ENCODE measurements at places on chromosomes 3 and 15.

- DNase-seq: peak; percentile 53
Observed at GRCh38 chr3:73674280-73674679, 49.5 kb upstream of the PDZRN3 start.

- DNase-seq: no peak
Observed at GRCh38 chr3:7322957-7323669, 462.2 kb downstream of the GRM7 start.

DNA sequence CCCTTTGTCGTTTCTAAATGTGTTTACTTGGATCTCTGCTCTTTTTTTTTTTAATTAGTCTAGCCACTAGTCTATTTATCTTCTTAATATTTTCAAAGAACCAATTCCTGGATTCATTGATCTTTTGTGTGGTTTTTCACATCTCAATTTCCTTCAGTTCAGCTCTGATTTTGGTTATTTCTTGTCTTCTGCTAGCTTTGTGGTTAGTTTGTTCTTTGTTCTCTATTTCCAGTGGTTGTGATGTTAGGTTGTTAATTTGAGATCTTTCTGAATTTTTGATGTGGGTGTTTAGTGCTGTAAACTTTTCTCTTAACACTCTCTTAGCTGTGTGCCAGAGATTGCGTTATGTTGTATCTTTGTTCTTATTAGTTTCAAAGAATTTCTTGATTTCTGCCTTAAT, 446.1 kb downstream of the CNTN4 start:
- DNase-seq: no peak

DNA sequence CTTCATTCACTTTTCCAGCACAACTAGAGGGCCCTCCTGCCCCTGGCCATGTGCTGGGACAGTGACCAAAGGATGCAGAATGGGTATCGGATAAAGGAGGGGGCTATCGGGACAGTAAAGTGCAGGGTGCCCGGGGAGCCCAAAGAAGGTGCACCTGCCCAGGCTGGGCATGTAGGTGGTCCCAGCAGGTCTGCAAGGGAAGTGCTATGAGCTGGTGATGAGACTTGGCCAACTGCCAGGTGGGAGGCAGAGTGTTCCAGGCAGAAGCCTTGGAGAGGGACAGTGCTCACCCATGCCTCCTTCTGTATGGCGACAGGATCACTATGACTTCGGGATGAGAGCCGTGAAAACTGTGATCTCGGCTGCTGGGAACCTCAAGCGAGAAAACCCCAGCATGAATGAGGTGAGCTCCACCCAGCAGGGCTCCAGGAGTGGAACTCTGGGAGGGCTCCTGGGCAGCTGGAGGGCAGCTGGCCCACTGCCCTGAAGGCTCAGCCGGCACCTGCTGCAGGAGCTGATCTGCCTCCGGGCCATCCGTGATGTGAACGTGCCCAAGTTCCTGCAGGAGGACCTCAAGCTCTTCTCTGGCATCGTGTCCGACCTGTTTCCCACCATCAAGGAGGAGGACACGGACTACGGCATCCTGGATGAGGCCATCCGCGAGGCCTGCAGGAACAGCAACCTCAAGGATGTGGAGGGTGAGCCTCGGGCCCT, 48.4 kb downstream of the DNAH1 start:
- DNase-seq: no peak

- no peak for DNase-seq
Observed at GRCh38 chr3:81013360-81013759, 748.1 kb downstream of the GBE1 start.

- DNase-seq: no peak
Observed at GRCh38 chr3:196915375-196915774, 27.0 kb downstream of the NCBP2 start.

- no peak for DNase-seq
Observed at GRCh38 chr3:192332386-192333291, 394.7 kb downstream of the FGF12 start.

DNA sequence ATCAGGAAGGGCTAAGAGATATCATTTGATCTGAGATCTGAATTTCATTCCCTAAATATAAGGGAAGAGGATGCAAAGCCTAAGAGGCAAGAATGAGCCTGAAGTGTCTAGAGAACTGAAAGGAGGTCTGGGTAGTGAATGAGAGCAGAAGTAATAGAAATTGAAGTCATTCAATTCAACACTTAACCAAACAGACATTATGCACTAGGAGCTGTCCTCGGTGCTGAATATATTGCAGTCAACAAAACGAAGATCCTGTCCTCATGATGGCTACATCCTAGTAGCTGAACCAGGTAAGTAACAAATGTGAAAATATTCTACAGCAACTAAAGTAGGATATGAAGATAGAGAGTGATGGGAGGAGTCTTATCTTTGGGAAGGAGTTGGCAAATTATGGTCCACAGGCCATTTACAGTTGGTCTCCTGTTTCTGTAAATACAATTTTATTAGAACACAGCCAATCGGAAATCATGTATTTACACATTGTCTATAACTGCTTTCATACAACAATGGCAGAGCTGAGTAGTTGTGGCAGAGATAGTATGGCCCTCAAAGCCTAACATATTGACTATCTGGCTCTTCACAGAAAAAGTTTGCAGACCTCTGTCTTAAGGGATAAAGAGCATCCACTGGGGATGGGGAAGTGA, 192.9 kb upstream of the CADPS start:
- DNase-seq: peak; percentile 65

- no peak for DNase-seq
Observed at GRCh38 chr3:150096700-150097587, 126.2 kb upstream of the PFN2 start.

DNA sequence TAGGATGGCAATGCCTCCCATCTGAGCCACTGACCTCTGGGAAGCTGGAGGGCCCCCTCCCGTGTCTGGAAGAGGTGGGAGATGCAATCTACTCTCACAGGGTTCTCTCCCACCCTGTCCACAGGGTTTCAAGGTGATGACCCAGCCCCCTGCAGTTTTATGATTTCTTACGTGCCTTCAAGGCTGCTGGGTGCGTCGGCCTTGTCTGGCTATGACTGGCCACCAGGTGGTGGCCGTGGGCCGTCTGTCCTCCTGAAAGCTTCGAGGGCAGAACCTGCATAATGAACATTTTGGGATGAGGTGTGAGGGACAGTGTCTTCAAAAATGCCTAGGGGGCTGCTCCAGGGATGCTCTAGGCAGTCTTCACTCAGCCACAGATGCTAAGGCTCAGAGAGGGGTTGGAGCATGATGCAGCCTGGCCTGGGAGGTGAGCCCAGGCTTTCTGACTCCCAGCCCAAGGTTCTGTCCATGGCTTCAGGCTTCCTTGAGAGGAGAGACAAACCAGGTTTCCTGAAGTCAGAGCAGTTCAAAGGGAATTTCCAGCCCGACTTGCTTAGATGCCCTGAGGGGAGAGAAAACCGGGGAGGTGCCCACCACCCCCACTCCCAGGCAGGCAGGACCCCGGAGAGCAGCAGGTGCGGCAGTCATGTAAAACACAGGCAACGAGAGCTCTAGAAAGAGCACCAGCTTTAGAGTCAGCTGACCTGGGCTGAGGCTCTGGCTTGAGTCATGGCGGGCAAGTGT, 18.7 kb downstream of the ISG20 start:
- peak; percentile 79 for DNase-seq

GRCh38 chr15:52362497-52362896, 66.9 kb upstream of the MYO5C start:
- peak; percentile 49 for DNase-seq

DNA sequence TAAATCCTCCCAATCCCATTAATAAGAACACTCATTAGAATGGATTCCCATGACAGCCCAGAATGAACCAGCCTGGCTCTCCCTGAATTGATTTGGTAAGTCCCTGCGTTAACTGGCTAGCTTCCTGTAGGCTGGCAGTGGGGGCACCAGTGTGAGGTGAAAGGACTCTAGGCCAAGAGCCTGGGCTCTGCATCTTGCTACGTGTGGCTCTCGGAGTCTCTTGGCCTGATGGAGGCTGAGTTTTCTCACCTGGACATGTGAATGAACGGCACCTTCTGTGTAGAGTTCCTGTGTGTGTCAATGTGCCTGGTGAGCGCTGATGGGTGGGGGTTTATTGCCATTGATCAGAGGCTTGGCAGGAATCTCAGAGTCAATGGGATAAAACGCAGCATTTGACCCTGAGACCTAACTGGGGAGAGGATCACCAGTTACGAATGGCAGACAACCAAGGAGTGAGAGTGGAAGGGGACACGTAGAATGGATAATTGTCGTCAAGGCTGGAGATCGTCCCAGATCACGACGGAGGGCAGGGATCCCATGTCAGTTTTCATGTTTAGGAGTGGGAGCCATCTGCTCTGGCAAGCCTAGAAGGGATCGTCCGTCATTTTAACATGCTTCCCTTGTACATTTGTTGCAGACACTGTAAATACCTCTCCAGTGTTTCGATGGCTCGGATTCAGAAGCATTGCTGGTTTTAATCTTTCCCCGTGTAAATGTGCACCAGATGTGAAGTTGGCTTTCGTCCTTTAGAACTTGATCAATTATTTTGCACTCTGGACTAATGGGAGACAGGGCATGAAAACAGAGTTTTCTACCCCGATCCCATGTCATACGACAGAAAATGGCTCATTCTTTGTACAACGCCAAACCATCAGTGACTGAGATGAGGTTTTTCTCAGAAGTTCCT, 9.0 kb upstream of the KLF13 start:
- DNase-seq: no peak

DNA sequence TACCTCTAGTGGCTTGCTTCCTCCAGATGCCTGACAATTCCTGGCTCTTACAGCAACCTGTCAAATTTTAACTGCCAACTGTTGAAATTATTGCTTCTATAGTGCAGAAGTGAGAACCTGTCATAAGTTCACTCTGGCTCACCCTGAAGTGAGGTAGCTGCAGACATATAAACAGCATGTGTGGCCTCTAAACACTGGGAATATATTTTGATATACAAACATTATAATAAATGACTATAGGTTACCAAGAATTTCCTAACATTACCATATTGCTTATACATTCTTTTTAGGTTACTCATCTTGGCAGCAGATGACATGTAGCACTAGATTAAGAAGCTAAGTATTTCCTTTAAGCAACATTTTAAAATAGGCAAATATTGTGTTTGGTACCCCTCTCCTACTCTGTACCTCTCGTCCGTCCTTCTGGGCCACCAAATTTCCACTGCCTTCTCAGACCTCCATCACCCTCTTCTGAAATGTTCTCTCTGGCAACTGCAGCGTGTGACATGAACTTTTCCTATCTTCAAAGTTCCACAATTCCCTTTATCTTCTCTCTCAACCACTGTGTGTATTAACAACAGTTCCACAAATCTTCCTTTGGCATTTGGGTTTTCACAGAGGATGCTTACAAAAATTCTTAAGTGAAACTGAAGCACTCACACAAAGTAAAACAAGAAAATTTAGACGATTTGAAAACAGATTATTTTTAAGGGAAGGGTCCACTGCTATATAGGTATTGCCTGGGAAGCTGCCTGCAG, 15.3 kb upstream of the XXYLT1 start:
- peak; percentile 60 for DNase-seq

DNA sequence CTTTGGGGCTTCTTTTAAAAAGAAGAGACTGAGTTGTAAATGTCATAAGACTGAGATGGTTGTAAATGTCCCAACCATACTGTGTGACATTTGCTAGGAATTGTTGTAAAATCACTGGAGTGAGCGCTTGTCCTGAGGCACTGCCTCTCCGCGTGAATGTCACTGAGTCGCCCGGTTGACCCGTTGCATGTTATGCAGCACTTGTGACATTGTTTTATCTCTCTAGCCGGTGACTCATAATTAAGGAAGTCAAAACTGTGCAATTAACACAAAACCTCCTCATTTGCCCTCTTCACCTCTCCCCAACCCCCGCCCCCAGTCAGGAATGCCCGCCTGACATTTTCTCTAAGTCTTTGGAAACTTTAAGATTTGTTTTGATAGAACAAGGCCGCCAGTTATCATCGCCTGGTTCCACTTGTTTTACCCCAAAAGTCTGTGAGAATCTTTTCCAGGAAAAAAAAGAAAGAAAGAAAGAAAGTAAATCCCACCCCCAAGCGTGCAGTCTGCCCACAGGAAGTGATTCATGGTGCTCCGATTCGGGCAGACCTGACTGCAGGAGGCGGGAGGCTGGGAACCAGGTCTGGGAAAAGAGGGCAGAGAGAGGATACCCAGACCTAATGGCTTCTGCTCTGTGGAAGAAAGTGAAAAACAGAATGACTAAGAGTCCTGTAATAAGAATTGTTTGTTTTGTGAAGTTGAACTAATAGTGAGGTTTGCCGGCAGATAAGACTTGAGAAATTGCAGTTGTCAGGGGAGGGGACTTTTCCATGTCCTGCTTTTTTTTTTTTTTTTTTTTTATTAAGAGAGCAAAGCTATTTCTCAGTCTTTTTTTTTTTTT, 84.8 kb downstream of the SMAD3 start:
- DNase-seq: peak; percentile 87

DNA sequence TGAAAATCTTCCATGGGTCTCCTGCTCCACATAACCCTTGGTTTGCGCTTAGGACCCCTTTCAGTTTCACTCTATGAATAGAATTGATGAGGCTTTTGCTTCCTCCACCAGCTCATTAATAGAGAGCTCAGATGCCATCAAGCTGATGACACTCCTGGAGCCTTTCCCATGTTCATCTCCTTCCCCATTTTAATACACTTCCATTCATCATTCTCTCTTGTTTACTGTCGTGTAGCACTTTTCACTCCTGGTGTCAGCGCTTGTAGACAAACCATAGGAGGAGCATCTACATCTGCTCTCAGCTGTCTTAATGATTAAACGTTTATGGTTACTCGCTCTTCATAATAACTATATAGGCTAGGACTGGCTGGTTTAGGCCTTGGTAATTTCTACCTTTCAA, 363.5 kb downstream of the EPHB1 start:
- DNase-seq: no peak

- DNase-seq: no peak
Observed at GRCh38 chr3:15631426-15632211, 30.1 kb downstream of the BTD start.

DNA sequence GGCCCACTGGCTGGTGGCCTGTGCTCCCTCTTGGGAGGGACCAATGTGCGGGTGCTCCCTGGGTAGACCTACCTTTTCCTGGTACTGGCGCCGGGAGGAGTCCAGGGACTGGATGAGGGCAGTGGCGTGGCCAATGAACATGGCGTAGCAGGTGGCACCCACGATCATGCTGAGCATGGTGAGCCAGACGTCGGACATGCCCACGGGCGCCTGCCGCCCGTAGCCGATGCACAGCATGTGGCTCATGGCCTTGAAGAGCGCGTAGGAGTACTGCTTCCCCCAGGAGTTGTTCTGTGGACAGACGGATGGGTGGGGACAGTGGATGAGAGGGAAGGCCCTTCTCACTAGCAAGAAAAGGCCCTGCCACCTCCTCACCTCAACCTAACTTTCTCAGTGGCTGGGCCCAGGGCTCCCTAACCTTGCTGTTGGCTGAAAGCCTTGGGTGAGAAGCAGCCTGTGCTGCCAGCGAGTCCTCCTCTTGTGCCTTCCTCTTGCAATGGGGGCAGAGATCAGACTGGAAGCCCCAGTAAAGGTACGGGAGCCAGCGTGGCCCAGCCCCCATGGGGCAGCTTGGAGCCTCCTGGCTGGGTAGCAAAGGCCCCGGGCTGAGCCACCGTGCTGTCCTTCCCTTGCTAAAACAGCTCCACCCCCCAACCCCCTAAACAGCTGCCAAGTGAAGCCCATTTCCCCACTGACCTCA, 39.1 kb downstream of the HCN4 start:
- DNase-seq: no peak

DNA sequence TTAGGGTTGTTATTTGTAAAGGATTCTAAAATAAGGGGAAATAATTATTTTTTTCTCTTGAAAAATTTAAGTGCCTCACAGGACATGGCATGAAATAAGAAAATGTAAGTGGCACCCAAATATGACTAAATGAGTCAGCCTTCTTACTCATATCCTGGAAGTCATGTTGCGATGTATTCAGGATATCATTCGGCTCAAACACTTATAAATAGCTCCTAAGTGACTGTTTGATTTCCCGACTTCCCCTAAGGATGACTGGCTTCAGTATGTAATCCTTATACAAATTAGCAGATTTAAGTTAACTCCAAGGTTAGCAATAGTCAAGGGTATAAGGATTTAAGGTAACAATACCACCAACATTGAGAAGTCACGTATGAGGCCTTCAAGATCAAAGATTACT, 57.3 kb upstream of the OSTN start:
- peak; percentile 52 for DNase-seq

Measured in adipocyte (in vitro differentiated cells).